ENCODE measurements at places on chromosomes 2 and 18. TPM values are rescaled to one million over a fixed set of nuclear protein-coding genes. Genes with fewer than 3 reads are reported as not detected.

GRCh38 chr2:136422512-136422911 is 304.6 kb upstream of the CXCR4 start:
- H3K27ac ChIP-seq, result no peak overlapping the region
- no peak overlapping the region for H3K4me3 ChIP-seq
- no peak for DNase-seq

DNA sequence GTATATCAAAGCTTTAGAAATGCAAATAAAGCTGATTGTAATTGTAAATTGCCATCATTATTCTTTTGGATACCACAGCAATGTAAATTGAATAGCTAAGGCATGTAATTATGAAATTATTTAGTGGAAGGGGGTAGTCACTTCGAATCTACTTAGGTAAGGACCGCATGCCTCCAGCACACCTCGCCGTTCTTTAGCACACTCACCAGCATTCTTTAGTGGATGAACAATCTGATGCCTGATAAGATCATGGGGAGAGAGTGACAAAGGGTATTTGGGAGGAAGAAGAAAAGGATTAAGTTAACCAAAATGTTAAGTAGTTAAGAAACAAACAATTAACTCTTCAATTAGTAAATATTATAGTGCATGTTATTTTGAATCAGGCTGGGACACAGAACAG is 46.4 kb upstream of the DSC1 start:
- H3K27me3 ChIP-seq, result no peaks in the 10 kb centered on the region
- DNase-seq, result no peak
- peaks cover 8% of the 10 kb centered on the region for H3K4me1 ChIP-seq
- no peaks in the 10 kb centered on the region for H3K36me3 ChIP-seq
- no peak overlapping the region for H3K4me3 ChIP-seq

GRCh38 chr2:3665886-3666612 is 8.0 kb downstream of the ALLC start:
- no peaks in the 10 kb centered on the region for H3K27me3 ChIP-seq
- no peak overlapping the region for H3K27ac ChIP-seq
- H3K4me3 ChIP-seq, result no peak overlapping the region
- H3K36me3 ChIP-seq, result no peaks in the 10 kb centered on the region
- H3K4me1 ChIP-seq, result peaks cover 7% of the 10 kb centered on the region

- peaks cover 7% of the 10 kb centered on the region for H3K4me1 ChIP-seq
- no peaks in the 10 kb centered on the region for H3K27me3 ChIP-seq
- peak; percentile 59 for DNase-seq
- H3K27ac ChIP-seq, result peak overlapping the region; percentile 46
- no peaks in the 10 kb centered on the region for H3K36me3 ChIP-seq
- no peak overlapping the region for H3K4me3 ChIP-seq
These were observed 20.8 kb downstream of the DBI start for GRCh38 chr2:119387381-119388129.

DNA sequence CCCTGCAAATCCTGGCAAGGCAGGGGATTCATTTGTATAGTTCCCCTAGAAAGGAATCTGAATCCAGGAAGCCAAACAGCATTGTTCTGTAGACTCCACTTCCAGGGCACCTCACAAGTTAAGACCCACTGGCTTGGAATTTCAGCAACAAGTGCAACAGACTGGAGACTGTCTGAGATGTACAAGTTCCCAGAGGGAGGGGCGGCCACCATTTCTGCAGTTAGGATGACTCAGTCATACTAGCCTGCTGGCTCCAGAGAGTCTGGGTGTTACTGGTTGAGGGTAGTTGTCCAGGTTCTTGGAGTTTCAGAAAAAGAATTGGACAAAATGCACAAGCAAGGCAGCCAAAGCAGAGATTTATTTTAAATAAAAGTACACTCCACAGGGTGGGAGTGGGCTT is 384.2 kb downstream of the DSC3 start:
- no peak overlapping the region for H3K27ac ChIP-seq
- no peaks in the 10 kb centered on the region for H3K27me3 ChIP-seq
- H3K36me3 ChIP-seq, result no peaks in the 10 kb centered on the region

- H3K4me3 ChIP-seq, result no peak overlapping the region
- H3K36me3 ChIP-seq, result no peaks in the 10 kb centered on the region
These were observed 160.2 kb downstream of the ATP9B start for GRCh38 chr18:79229431-79229830.

GRCh38 chr18:57959278-57959677 is 84.7 kb upstream of the NEDD4L start:
- DNase-seq, result no peak
- no peaks in the 10 kb centered on the region for H3K36me3 ChIP-seq
- no peak overlapping the region for H3K27ac ChIP-seq
- no peaks in the 10 kb centered on the region for H3K4me1 ChIP-seq

DNA sequence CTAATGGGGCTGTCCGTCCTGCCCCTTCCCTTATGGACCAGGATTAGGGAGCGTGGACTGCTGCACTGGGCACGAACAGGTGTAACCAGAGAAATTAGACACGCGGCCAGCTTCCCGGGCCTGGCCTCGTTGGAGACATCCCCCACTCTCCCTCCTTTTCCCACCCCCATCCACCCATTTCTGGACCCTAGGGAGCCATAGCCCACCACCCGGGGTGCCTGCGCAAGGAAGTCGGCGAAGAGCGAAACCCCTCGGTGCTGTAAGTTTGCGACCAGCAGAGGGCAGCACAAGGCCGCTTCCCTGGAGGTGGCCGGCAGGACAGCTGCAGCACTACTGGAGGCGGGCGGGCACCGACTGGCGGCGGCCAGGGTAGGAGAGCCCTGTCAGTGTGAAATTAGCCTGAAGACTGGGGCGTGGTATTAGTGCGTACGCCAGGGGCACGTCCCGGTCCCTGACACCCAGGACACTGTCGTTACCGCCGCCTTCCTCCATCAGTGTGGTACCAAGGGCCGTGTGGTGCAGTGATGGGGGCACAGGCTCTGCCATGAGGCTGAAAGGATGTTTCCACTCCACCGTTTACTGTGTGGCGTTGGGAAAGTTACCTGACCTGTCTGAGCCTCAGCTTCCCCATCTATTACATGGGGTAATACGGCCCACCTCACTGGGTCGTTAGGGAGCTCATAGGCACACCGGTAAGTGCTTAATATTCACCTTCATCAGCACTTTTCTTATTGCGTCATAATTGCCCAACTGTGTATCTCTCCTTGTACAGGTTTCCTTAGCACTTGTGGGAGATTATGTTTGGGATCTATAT is 36.0 kb upstream of the CD207 start:
- no peak for DNase-seq
- H3K4me3 ChIP-seq, result no peak overlapping the region
- H3K27me3 ChIP-seq, result no peaks in the 10 kb centered on the region
- H3K27ac ChIP-seq, result no peak overlapping the region
- H3K36me3 ChIP-seq, result no peaks in the 10 kb centered on the region

GRCh38 chr2:24658531-24659202 is 134.5 kb downstream of the PTRHD1 start:
- no peaks in the 10 kb centered on the region for H3K4me1 ChIP-seq
- H3K27me3 ChIP-seq, result no peaks in the 10 kb centered on the region
- no peak overlapping the region for H3K27ac ChIP-seq
- H3K36me3 ChIP-seq, result peaks cover 5% of the 10 kb centered on the region
- no peak overlapping the region for H3K4me3 ChIP-seq

GRCh38 chr2:119421741-119422140 is 9.9 kb upstream of the TMEM37 start:
- H3K27ac ChIP-seq, result no peak overlapping the region
- H3K4me1 ChIP-seq, result no peaks in the 10 kb centered on the region
- no peaks in the 10 kb centered on the region for H3K27me3 ChIP-seq
- H3K36me3 ChIP-seq, result no peaks in the 10 kb centered on the region

MAP3K20 gene
- polyA plus RNA-seq, result 5.6 TPM
